NCI-H524 (cell line): ENCODE measurements at places on chromosomes 11 and 22.

- no peak for DNase-seq
Measured at GRCh38 chr11:115439385-115439784, 64.8 kb downstream of the CADM1 start.

DNA sequence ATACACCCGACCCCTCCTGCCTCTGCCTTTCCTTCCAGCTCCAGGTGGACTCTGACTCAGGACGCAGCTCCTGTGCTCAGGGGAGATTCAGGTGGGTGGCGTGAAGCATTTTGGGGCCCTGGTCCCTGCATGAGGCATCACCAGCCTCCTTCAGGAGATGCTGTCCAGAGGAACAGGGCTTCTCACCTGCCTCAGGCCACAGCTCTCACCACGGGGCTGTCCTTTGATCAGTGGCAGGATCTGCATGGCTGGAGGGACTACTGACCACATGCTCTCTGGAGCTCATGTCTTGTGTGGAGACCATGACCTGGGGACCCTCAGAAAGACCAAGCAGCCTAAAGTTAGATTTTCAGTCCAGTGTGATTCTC, 58.8 kb downstream of the GGTLC2 start:
- DNase-seq: no peak

DNA sequence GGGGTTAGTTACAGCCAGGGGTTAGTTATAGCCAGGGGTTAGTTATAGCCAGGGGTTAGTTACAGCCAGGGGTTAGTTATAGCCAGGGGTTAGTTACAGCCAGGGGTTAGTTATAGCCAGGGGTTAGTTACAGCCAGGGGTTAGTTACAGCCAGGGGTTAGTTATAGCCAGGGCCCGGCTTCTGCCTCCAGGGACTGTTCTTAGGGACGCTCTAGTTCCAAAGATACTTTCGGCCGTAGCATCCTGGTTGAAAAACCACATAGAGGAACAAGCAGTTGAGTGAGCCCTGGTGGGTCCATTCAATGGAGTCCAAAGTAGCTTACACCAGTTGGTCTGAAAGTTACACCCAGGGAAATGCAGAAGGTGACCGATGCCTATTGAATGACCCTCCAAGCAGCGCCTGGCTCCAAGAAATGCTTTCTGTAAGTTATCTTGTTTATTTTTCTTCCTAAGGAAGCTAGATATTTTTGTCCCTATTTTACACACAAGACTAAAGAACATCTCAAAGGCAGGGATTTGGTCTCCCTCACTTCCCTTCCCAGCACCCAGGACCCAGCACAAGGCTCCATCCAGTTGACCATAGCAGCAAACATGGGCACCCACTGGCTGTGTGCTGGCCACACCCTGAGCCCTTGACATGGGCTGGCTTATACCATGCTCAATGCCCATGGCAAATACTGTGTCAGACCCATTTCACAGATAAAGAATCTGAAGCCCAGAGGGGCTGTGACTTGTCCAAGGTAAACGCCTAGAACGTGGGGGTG, 49.7 kb upstream of the SHISAL1 start:
- no peak for DNase-seq

DNA sequence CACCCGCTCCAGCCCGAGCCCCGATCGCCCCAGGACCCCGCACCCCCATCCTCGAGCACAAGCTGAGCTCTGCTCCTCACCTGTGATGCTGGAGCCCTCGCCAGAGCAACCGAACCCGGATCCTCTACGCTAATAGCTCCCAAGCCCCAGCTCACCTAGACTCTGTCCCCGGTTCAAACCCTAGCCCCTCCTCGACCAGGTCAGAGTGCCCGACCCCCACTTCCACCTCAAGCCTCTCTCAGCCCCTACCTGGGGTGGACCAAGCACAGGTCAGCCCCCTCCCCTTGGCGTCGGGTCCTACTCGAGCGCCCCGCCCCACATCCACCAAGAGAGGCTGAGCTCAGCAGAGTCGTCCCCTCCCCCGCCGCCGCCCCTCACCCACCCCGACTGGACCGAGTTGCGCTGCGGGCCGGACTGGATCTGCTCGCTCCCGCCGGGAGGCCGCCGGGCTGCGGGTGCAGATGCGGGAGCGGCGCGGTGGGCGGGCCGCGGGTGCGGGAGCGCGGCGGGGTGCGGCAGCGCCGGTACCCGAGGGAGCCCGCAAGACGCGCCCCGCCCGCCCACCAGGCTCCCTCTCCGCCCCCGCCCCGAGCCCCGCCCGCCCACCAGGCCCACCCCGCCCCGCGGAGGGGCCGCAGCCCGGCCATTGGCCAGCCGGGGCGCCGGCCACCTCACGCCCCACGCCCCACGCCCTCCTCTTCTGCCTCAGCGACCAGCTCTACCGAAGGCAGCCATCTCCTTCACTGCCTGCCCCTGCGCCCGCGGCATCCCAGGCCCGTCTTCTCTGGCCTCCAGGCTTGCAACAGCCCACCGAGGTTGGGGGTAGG, 577 bp upstream of the DKK3 start:
- no peak for DNase-seq

- DNase-seq: no peak
Measured at GRCh38 chr11:63518548-63518947, 12.7 kb downstream of the LGALS12 start.

- no peak for DNase-seq
Measured at GRCh38 chr11:91257667-91258066, 967.0 kb upstream of the FAT3 start.
